ENCODE measurements at places on chromosomes 2 and 18.

GRCh38 chr2:239297142-239298004, 103.4 kb downstream of the HDAC4 start:
- DNase-seq, result no peak

GRCh38 chr2:18690342-18690741, 101.0 kb upstream of the NT5C1B start:
- DNase-seq, result peak; percentile 26

GRCh38 chr18:7846335-7846734, 279.2 kb downstream of the PTPRM start:
- DNase-seq, result no peak

GRCh38 chr18:50128506-50129271, 66.3 kb downstream of the MYO5B start:
- DNase-seq, result no peak

DNA sequence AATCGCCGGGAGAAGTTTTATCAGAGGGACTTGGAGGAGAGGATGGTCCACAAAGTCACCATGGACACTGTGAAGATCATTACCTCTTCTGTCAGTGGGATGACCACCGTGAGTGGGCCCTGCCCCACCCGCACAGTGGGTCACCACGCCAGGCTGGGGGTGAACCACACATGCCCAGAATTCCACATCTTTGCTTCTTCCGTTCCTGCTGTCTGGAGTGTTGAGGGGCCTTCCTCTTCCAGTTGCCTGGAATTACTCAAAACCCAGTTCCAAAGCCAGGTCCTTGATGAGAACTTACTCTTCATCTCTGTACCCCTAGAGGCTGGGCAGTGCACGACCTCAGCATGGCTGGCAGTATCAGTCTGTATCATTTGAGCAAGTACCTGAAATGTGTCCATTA, 22.1 kb downstream of the MROH2A start:
- no peak for DNase-seq
